Mesendoderm (in vitro differentiated cells): ENCODE measurements at places on chromosomes 16 and 17.
A peak's percentile ranks its signal among the peaks of the same experiment; 100 is the strongest.

- no peak for DNase-seq
These were observed 117.2 kb downstream of the MAP2K4 start for GRCh38 chr17:12137859-12138258.

- peak; percentile 75 for DNase-seq
These were observed 19.1 kb downstream of the WIPI1 start for GRCh38 chr17:68437979-68438822.

- DNase-seq, result peak; percentile 48
These were observed 17.4 kb downstream of the NGFR start for GRCh38 chr17:49512296-49513043.

DNA sequence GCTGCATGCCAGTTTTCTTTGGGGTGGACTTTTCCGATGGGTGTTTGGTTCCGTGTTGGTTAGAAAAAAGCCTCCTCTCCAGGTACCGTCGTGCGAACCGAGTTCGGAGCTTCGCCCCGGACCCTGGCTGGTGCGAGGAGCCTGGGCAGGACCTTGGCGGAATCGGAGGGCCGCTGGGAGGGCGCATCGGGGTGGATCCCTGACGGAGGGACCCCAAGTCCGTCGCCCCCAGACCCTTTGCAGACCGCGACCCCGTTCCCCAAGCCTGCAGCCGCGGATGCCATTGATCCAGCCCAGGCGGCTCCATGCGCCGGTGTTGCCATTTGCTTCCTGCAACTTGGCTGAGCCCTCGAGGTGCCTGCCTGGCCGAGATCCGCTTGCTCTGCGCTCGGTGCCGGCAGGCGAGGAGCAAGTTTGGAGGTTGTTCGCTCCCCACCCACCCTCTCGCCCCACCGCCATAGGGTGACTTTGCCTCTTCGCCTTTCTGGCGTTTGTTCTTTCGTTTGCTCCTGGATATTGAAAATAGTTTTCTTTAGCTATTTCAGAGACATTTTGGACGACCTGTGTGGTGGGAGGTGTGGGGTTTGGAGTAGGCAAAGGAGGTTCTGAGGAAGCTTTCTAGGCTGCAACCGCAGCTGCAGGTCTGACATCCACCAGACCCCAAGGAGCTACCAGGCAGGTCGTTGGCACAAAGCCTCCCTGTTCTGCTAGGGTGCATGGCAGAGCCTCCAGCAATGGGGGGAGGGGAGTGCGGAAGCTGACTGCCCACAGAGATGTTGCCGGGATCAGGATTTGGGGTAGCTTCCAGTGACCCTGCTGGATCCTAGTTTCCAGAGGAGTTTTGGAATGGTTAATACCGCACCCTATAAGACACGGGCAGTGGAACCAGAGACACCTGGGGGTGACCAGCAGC is 58.2 kb downstream of the RAP1GAP2 start:
- DNase-seq, result peak; percentile 62
